Omental fat pad (tissue), 4 donors: ENCODE measurements at places on chromosomes 11 and 22. TPM values are rescaled to one million over a fixed set of nuclear protein-coding genes. Genes with fewer than 3 reads are reported as not detected.

GRCh38 chr11:118646393-118646792, 33.1 kb downstream of the TREH start:
- no peak for DNase-seq

- DNase-seq: no peak
Observed at GRCh38 chr22:21960200-21961126, 7.8 kb upstream of the PPM1F start.

DNA sequence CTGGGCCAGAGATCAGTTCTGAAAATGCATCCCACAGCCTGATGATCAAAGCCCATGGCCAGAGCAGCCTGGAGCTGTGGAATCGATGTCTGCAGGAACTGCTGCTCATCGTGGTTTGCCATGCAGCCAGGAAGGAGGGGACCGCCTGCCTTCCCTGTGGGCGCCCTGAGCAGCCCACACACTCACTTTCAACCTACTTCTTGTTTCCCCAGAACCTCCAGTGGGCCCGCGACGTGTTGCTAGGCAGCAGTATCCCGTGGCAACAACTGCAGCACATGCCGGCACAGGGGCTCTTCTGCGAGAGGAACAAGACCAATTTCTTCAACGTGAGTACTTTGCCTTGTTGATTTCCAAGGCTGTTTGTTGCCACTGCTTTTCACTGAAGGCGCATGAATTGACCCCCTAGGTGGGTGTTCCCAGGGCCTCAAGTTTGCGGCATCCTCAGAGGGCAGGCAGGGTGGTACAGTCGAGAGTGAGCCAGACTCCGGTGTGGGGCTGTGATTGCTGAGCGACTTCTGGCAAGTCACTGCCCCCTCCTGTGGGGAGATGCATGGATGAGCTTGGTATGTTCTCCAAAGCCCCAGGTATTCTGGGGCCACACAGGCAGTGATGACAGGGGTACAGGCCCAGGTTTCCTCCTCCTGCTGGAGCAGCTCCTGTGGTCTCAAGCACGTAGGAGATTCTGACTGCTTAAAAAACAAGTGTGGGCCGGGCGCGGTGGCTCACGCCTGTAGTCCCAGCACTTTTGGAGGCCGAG, 47.0 kb upstream of the SUSD2 start:
- no peak for DNase-seq

The NCF4 gene
- total RNA-seq: 31.6 TPM

The CHCHD10 gene
- total RNA-seq: 19.9 TPM

DNA sequence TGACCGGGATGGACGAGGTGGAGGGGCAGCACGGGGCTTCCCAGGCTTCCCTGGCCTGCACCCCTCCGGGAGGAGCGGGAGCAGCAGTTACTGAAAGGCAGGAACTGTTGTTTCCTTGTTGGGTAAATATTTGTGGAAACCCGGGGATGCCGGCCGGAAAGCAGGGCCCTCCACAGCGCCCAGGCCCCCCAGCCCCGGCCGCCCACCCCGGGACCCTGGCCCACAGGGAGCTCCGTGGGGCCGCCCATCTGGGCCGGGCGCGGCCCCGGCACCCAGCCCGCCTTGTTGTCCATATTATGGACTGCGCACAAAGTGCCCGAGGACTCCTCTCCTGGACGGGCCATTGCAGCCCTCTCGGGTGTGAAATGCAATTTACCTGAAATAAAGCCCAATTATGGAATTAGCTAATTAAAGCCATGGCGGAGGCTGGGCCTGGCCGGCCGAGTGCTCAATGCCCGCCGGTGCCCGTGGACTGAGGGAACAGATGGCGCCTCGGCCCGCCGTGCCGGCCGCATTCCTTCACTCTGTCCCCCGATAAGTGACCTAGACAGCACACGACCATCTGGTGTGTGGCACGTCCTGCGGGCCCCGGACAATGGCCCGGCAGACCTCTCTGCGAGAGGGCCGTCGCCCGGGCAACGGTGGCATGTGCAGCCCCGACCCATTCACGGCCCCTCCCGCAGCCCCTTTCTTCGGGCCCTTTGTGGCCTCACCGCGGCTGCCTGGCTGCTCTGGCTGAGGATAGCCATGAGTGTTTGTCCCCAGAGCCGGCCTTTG, 35.4 kb downstream of the CDKN1C start:
- DNase-seq: no peak

DNA sequence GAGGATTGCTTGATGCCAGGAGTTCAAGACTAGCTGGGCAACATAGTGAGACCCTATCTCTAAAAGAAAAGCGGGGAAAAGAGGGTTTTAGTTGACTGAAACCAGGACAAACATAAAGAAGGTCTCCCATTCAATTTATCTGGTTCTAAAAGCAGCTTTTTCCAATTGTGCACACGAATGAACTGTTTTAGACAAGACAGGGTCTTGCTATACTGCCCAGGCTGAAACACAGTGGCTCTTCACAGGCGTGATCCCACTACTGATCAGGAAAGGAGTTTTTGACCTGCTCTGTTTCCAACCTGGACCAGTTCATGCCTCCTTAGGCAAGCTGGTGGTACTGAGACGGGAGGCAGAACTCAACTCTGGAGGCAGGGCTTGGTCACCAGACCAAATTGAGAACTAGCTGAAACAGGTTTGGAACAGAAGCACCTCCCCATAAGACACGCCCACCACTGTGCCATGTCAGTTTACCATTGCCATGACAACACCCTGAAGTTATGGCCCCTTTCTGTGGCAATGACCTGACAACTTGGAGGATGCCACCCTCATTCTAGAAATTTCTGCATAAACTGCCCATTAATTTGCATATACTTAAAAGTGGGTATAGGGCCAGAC, 2.8 kb upstream of the NUCB2 start:
- DNase-seq: no peak

- DNase-seq: no peak
Observed at GRCh38 chr11:116732271-116733042, 40.3 kb downstream of the BUD13 start.

- DNase-seq: no peak
Observed at GRCh38 chr22:30490399-30490798, 15.1 kb downstream of the SEC14L4 start.

DNA sequence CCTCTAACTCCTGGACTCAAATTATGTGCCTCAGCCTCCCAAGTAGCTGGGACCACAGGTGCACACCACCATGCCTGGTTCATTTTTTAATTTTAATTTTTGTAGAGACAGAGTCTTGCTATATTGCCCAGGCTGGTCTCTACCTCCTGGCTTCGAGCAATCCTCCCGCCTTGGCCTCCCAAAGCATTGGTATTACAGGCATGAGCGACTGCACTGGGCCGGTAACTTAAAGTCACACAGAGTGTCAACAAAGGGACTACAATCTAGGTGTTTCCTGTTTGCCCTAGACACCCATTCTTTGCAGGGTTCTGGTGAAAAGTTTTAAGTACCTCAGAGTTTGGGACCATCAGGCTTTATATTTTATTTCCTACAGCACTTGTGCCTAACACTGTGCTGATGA, 8.4 kb downstream of the UVRAG start:
- no peak for DNase-seq

The HBB gene
- total RNA-seq: 160 TPM

The SLC6A5 gene
- total RNA-seq: not detected

DNA sequence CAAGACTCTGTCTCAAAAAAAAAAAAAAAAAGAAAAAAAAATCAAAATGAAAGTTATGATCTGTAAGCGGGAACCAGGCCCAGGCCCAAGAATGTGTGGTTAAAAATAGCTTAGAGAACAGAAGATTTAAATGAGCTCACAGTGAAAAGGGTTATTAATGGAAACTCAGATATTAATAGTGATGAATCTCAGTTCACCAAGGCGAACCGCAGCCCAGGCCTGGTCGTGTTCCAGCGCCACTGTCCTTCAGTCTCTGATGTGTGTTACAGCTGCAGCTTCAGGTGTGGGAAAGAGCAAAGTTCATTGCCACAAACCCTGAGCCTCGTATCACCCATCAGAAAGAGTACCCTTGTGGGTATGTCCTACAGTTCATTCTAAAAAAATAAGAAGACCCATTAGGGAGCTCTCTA, 107.1 kb downstream of the GAB2 start:
- DNase-seq: no peak

DNA sequence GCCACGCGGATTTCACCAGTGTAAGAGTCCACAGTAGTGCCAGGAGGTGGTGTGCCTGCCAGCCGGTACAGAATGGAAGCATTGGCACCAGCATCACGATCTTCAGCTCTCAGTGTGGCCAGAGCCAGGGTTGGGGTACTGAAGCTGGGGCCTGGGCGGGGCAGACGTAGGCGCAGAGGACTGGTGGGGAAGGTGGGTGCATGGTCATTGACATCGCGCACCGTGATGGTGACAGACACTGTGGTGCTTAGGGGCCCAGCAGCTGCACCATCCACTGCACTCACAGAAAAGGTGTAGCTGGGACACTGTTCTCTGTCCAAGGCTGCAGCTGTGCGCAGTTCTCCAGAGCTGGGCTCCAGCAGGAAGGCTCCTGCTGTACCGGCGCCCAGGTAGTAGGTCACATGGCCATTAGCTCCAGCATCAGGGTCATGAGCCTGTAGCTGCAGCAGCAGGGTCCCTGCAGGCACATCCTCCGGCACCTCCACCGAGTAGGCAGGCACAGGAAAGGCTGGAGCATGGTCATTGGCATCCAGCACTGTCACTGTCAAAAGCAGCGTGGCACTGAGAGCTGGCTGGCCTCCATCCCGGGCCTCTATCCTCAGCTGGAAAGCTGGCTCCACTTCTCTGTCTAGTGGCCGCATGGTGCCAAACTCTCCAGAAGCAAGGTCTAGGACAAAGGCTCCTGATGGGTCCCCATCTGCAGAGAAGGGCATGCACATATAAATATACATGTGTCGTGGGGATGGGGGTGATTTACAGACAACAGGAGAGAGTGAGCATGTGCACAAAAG, 7.9 kb upstream of the TPP1 start:
- no peak for DNase-seq

GRCh38 chr11:120331301-120331996, 4.8 kb upstream of the ARHGEF12 start:
- DNase-seq: no peak

The DEFB131B gene
- total RNA-seq: not detected

DNA sequence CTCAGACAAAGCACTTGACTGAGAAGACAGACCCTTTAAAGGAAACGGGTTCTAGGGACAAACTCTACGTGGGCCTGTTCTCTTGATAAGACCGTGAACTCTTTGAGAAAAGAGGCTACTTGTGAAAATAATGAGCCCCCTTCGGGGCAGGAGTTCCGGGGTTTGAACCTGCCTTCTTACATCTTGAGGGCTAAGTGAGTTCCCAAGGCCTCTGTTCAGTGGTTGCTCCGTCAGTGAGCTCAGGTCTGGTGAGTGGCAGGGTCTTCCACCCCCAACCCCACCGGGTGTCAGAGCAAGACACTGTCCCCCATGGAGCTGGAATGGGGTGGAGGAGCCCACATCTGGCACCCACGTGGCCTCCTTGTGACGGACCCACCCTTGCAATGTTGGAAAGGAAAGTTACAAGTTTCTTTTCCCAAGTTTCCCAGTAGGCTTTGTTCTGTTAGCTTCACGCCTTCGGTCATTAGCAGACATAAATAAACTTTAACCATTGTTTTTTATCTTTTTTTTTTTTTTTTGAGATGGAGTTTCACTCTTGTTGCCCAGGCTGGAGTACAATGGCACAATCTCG, 6.3 kb upstream of the SAMM50 start:
- no peak for DNase-seq

DNA sequence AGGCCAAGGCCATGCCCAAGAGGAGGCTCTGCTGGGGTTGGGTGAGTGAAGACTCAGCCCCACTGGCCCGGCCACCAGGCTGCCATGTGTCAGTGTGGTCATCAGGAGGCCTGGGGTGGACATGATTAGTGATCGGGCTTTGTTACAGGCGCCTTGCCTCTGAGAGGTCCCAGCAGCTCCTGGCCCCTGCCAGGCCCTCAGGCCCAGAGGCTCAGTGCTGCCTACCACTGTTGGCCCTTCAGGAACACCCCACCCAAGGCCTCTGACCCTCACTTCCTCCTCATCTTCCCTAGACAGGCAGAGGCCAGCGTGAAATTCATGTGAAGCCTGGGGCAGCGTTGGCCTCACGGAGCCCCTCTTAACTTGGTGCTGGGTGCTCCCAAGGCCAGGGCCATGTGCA, 2.2 kb downstream of the MRPL23 start:
- no peak for DNase-seq

- no peak for DNase-seq
Observed at GRCh38 chr11:12573707-12574485, 100.3 kb upstream of the TEAD1 start.

DNA sequence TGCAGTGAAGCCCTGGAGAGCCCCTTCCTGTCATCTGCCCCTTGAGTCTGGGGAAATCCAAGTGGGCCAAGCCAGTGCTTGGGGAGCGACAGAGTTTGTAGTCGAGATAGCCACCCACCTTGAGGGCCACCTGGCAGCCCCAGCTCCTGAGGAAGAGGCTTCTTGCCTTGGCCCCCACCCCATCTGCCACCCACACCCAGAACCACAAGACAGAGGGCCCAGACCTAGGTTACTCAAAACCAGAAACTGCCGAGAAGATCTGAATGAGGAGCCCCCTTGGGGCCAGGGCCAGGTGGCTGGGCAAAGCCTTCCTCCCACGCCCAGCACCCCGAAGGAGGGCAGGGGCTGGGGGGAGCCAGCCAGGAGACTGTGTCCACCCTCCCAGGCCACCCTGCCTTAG, 18.8 kb upstream of the PRR5 start:
- no peak for DNase-seq

- DNase-seq: no peak
Observed at GRCh38 chr22:36463783-36464184, 17.7 kb downstream of the TXN2 start.

- DNase-seq: peak; percentile 25
Observed at GRCh38 chr11:118437208-118438125, 1.2 kb downstream of the KMT2A start.

The TMEM218 gene
- 24.4 TPM for total RNA-seq

The FGF19 gene
- not detected for total RNA-seq

The MS4A3 gene
- not detected for total RNA-seq

- DNase-seq: no peak
Observed at GRCh38 chr11:27339941-27340340, 23.1 kb downstream of the CCDC34 start.

DNA sequence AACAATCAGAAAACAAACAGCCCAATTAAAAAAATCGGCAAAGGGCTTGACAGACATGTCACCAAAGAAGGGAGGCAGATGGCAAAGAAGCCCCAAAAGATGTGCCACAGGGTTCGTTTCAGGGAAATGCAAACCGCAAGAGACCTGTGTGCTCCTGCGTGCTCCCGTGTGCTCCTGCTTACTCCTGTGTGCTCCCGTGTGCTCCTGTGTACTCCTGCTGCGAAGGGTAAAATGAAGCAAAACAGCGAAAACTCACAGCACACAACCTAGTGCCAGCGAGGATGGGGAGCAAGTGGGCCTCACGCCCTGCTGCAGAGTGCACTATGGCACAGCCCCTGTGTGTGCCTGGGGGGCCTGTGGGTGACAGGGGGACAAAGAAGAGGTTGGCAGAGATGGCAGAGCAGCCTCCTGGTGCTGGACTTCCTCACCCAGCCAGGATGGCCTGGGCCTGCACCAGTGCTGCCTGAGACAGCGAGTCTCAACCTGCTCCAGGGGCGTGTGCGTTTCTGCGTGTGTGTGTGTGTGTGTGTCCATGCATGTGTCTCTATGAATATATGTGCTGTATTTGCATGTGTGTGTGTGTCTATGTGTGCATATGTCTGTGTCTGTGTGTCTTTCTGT, 14.0 kb downstream of the ASCL2 start:
- DNase-seq: no peak

GRCh38 chr22:46047841-46048595, 71.1 kb upstream of the WNT7B start:
- no peak for DNase-seq
